ENCODE measurements at places on chromosomes 7 and 10.

- no peak for DNase-seq
These were observed 24.7 kb downstream of the NUB1 start for GRCh38 chr7:151366166-151366879.

DNA sequence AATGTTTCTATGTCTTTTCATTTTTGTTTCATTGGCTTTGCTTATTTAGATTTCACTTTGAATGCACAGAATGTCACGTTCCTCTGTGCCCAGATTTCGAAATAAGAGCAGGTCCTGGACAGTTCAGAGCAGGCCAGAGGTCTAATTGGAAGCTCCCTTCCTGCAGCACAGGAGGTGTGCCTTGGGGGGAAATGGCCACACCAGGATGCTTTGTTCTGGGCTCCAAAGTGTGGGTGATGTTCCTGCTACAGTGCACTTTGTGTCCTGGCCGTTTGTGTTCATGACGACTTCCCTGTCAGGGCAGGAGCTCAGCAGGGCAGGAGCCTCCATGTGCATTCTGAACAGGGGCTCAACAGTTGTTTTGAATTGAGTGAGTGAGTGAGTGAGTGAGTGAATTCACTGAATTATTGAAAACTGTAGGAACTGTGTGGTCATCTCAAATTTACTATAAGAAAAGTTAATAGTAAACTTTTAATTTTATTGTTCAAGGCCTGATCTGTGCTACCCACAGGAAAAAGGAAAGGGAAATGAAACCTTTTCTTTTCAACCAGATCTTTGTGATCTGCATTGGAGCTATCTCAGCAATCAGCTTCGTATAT, 109.5 kb upstream of the GJD4 start:
- DNase-seq: no peak

DNA sequence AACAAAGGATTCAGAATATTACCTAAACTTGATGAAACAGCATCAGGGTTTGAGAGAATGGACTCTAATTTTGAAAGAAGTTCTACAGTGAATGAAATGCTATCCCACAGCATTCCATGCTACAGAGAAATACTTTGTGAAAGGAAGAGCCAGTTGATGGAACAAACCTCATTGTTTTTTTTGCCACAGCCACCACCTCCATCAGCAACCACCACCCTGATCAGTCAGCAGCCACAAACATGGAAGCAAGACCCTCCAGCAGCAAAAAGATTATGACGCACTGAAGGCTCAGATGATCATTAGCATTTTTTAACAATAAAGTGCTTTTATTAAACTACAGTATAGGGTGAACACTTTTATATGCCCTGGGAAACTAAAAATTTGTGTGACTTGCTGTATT, 98.7 kb downstream of the LRRC4 start:
- DNase-seq: no peak

DNA sequence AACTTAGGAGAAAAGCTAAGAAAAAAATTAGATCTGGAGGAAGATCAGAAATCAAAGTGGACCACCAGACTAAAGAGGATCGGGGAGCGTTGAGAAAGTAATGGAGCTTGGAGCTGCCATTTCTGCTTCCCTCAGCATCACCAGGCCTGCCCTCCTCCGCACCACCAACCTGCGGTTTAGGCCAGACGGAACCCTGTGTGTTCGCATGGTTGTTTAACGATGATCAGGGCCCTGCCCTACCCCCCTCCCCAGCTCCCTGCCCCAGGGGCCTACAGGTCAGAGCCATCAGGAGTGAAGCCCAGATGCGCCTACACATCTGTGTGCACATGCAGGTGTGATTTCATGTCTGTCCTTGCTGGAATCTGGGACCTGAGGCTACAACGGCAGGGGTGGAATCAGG, 45.7 kb downstream of the EBF3 start:
- no peak for DNase-seq

- DNase-seq: no peak
These were observed 78.3 kb upstream of the LRRC17 start for GRCh38 chr7:102834466-102834865.

- no peak for DNase-seq
These were observed 40.5 kb downstream of the RCC1L start for GRCh38 chr7:75033064-75033463.

- DNase-seq: no peak
These were observed 258.6 kb downstream of the PAXIP1 start for GRCh38 chr7:154744256-154744860.

DNA sequence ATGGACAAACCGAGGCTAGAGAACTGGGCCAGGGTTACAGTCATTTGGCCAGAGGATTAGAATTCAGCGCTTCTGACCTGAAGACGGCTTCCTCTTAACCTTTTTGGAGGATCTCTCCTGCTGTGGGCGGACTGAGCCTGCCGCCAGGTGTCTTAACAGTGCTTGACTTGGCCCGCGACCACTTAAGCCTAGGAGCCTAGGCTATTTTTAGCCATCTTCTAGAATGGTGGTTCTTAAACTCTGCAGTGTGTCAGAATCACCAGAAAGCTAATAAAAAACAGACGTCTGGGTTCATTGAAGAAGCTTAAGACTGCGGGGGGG, 722 bp downstream of the MDH2 start:
- no peak for DNase-seq

GRCh38 chr10:15460661-15461060, 89.6 kb upstream of the FAM171A1 start:
- DNase-seq: no peak

DNA sequence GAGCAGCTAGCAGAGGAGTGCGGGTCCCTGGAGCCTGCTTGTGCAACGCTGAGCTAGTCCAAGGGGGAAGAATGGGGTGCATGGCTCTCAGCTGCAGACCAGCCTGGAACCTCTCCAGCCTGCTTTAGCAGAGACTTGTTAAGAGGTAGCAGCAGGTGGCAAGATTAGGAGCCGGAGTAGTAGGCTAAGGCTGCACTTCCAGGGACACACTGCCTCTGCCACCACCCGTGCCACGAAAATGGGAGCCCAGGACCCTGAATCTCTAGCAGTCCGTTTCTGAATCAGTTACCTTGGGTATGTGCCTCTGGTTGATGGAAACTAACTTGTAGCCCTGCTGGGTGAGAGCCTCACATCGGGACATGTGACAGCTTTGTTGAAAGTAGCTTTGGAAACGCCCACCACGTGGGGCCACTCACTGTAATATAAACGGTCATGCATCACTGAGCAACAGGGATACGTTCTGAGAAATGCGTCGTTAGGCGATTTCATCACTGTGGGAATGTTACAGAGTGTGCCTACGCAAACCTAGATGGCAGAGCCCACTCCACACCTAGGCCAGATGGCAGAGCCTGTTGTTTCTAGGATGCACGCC, 25.9 kb downstream of the HTRA1 start:
- DNase-seq: no peak

- no peak for DNase-seq
These were observed 16.2 kb downstream of the PLEKHA1 start for GRCh38 chr10:122390679-122391078.

- DNase-seq: no peak
These were observed 4.1 kb upstream of the ARHGAP22 start for GRCh38 chr10:48608976-48609375.

GRCh38 chr7:36453769-36454168, 64.1 kb downstream of the ANLN start:
- no peak for DNase-seq

- no peak for DNase-seq
These were observed 18.5 kb downstream of the MYH16 start for GRCh38 chr7:99290980-99291607.

GRCh38 chr7:97090761-97091353, 26.6 kb upstream of the SDHAF3 start:
- no peak for DNase-seq

All from stimulated activated CD4-positive, alpha-beta T cell treated with anti-CD3 and anti-CD28 coated beads, Interleukin-1b, Interleukin-23, amount 100 ng/mL, for 1 hour (primary cell).